Stimulated activated CD4-positive, alpha-beta T cell treated with anti-CD3 and anti-CD28 coated beads, Interleukin-12 subunit alpha, Interleukin-12 subunit beta, amount 100 ng/mL, for 48 hours (primary cell): ENCODE measurements at places on chromosomes 5 and 9.

GRCh38 chr5:115384587-115385375, 88.3 kb upstream of the CCDC112 start:
- DNase-seq = no peak

- DNase-seq = no peak
These were observed 78.3 kb downstream of the CPLANE1 start for GRCh38 chr5:37170856-37171255.

DNA sequence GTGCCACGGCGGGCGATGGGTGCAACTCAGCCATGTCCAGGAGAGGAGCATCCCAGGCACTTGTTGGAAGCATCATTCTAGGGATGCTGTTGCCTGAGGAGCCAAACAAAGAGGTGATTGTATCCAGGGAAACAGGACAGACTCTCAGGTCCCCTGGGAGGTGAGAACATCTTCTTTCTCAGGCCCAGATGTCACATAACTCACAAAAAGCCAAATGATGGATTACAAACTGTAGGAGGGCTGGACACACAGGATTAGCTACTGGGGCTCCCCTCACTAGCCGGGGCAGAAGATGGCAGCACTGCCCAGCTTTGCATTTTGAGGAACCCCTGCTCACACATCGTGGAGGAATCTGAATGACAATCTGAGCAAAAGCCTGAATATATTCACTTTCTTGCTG, 64.7 kb upstream of the NFIL3 start:
- no peak for DNase-seq

DNA sequence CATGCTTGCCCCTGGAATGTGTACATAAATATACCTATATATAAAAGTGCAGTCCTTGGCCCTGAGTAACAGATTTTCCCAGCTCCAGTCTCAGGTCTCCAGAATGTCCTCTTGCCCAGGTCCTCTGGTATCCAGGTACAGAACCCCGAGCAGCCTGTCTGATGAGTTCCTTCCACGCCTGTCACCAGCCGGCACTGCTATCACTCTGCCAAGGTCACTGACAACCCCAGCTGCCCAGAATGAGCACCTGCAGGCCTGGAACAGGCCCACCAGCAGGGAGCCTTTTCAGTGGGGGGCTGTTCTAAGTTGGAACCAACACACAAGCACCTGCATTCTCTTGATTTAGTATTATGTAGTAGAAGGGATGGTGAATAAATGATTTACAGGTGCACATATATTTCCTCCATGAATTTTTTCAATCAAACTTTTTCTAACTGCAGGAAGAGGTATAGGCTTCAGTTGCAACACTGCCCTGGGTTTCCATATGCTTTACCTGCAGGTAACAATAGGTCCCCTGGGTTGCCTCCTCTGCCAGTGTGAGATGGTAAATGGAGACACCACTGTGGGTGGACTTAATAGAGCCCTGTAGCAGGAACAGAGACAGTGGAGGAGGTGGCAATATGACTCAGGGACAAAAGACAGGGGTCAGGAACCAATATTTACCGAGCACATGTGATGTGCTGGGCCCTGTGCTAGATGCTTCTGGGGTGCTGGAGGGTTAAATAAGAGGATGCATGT, 291.9 kb downstream of the SPOCK1 start:
- DNase-seq = no peak

GRCh38 chr5:75338408-75338807, 1.4 kb downstream of the HMGCR start:
- DNase-seq = no peak

DNA sequence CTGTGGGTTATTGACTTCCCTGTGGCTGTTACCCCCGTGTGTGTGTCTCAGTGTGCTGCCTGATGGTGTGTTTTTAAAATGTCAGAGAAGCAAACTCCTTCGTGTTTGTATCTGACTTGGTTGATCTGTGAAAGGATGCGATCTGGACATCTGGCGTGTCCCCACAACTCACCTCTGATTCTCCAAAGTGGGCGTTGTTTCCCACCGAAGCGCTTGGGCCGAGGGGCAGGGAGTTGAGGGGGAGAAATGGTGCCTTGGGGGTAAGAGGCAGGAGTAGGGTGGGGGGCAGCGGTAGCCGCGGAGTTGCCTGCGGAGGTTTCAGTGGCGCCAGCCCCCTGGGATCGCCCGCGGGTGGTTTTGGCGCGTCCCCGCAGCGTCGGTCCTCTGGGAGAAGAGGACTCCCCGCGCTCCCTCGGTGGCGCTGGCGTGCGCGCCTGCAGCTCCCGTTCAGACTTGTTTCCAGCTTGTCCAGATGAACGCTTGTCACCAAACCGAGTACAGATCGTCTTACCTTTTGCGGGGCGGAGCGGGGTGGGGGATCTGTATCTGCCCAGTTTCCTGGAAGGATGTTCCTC, 1.1 kb downstream of the MAST4 start:
- no peak for DNase-seq

GRCh38 chr5:10839118-10839517, 78.1 kb upstream of the DAP start:
- DNase-seq = no peak

- no peak for DNase-seq
These were observed 8.3 kb downstream of the C1QTNF3 start for GRCh38 chr5:34034534-34035327.

DNA sequence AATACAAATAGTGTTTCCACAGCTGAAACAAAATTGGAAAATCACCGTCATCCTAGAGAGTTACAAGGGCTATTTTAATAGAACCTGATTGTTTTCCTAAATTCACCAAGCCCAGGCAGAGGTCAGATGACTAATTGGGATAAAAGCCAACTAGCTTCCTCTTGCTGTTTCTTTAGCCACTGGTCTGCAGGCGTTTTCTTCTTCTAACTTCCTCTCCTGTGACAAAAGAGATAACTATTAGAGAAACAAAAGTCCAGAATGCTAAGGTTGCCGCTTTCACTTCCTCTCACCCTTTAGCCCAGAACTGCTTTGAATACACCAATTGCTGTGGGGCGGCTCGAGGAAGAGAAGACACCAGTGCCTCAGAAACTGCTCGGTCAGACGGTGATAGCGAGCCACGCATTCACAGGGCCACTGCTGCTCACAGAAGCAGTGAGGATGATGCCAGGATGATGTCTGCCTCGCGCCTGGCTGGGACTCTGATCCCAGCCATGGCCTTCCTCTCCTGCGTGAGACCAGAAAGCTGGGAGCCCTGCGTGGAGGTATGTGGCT, at the start of gene TLR4:
Gene TLR4 (plus strand): TSS at position 380 of the 552 bp plus-strand sequence. CDS start 70 bp downstream, at position 450.
- no peak for DNase-seq

- DNase-seq = no peak
These were observed 64.5 kb upstream of the GNA14 start for GRCh38 chr9:77712533-77713130.

DNA sequence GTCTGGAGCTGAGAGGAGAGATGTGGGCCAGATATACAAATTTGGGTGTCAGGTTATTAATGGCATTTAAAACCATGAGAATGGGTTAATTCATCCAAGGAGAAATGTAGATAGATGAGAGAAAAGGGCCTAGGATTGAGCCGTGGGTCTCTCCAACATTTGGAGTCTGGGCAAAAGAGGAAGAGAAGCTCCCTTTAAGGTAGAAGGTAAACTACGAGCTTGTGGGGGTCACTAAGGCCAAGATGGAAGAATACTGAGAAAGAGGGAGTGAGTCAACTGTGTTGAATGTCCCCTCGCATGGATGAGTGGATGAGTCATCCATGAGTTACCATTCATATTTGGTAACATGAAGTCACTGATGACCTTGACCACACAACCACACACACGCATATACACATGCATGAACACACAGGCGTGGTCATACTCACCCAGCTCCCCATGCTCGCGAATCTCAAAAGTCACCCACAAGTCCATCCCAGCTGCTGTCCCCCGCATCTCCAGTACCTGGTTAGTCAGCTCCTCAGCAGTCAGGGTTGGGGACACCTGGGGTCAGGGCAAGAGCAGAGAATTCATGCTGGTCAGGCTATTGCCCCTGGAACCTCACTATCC, 6.8 kb upstream of the FCHSD1 start:
- DNase-seq = no peak

DNA sequence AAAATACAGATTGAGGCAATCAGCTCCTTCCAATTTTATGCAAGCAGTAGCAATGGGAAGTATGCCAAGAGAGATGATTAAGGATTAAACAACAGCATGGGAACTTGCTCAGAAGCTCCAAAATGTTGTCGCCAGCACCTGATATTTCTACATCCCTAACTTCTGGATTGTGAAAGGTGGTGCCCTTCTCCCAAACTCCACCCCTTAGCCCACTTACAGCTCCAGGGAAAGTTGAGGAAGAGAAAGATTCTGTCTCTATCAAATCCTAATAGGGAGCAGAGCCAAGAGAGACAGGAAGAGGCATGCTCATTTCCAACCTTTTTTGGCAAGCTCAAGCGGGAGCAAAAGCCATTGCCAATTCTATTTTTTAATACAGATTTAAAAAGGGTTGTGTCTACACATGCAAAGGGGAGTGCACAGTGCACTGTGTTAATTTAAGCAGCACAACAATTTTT, 92.4 kb upstream of the NR3C1 start:
- no peak for DNase-seq

DNA sequence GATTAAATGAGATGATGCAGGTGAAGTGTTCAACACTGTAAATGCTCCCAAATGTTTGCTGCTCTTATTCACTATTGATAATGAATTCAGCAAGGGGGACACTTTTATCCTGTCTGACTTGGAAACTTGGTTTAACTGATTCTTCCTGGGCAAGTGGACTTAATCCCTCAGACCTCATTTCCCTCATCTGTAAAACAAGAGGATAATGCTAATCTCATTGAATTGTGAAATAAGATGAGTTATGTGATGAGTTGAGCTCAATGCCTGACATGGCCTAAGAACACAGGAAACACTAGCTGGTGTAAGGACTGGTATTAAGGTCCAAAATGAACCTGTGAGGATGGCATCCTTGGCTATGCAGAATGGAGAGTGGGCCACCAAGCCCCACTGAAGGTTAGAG, 23.3 kb downstream of the TNFSF15 start:
- no peak for DNase-seq

DNA sequence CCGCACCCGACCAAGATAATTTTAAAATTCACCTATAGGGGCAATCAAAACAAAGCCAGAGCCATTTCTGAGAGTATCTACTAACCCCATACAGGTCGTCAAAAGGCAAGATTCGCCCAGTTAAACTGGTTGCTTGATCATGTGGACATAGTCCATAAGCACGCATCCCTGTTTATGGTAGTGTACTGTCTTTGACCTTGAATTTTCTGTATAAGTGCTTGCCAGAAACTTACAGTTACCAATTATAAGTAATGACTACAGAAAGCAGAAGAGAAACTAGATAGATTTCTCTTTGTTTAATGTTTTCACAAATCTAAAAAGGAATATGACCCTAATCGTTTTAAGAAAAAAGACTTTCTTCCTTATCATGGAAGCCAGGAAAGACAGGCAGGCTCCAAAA, 25.6 kb downstream of the SLC31A1 start:
- DNase-seq = no peak

GRCh38 chr5:121288781-121289180, 562.9 kb upstream of the FTMT start:
- no peak for DNase-seq

- peak; percentile 11 for DNase-seq
These were observed 104.9 kb downstream of the ANKRD18B start for GRCh38 chr9:33628865-33629410.

- no peak for DNase-seq
These were observed 72.1 kb downstream of the MRPL36 start for GRCh38 chr5:1727571-1727970.

GRCh38 chr5:135881819-135882218, 13.8 kb downstream of the IL9 start:
- DNase-seq = no peak

GRCh38 chr5:72515211-72515610, 8.0 kb upstream of the ZNF366 start:
- DNase-seq = no peak

GRCh38 chr5:140292212-140293036, 10.5 kb downstream of the PFDN1 start:
- DNase-seq = no peak

- DNase-seq = no peak
These were observed 64.9 kb downstream of the CDC42SE2 start for GRCh38 chr5:131328536-131329285.

- no peak for DNase-seq
These were observed at the start of gene APBA1 for GRCh38 chr9:69671879-69672595. TSS of gene APBA1 (minus strand) at chr9:69672371.

GRCh38 chr9:105191508-105192121, 52.8 kb upstream of the SLC44A1 start:
- no peak for DNase-seq

GRCh38 chr9:125464591-125465385, 203.2 kb downstream of the GAPVD1 start:
- no peak for DNase-seq

DNA sequence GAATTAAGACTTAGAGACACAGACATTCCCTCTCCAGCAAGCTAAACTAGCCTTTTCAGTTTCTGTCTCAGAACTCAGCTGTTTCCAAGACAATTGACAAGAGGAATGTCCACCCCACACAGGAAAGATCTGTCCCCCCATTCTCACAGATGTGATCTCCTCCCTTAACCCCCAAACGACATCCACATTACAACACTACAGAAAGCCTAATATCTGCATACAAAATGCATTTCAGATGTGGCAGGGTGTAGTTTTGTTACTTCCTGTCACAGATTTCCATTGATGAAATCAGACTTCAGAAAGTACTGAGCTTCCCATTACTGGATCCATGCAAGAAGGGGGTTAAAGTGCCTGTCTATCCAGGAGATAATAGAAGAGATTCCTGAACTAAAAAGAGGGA, 2.9 kb upstream of the ARSI start:
- DNase-seq = no peak

- DNase-seq = peak; percentile 16
These were observed 121.6 kb downstream of the OXCT1 start for GRCh38 chr5:41748631-41749030.

DNA sequence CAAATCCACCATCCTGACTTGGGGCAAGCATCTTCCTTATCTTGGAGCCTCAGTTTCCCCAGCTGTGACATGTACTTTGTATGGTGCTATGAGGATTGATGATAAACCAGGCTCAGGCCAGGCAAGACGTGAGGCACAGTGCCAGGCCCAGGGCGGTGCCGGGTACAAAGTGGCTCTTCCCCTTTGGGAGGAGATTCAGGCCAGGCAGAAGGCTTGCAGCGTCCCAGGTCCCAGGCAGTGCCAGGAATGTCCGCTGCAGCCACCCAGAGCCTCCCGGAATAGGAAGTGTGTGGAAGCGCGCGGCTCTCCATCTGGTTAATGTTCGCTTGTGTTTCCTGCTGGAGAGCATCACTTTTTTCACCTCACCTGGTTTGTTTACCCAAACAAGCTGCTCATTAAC, 12.6 kb upstream of the DENND1A start:
- DNase-seq = no peak
